ENCODE measurements at places on chromosomes 13 and 19.

DNA sequence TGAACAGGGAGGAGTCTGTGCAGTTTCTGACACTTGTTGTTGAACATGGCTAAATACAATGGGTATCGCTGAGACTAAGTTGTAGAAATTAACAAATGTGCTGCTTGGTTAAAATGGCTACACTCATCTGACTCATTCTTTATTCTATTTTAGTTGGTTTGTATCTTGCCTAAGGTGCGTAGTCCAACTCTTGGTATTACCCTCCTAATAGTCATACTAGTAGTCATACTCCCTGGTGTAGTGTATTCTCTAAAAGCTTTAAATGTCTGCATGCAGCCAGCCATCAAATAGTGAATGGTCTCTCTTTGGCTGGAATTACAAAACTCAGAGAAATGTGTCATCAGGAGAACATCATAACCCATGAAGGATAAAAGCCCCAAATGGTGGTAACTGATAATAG lies 16.1 kb downstream of the CEACAM6 start:
- DNase-seq = no peak

DNA sequence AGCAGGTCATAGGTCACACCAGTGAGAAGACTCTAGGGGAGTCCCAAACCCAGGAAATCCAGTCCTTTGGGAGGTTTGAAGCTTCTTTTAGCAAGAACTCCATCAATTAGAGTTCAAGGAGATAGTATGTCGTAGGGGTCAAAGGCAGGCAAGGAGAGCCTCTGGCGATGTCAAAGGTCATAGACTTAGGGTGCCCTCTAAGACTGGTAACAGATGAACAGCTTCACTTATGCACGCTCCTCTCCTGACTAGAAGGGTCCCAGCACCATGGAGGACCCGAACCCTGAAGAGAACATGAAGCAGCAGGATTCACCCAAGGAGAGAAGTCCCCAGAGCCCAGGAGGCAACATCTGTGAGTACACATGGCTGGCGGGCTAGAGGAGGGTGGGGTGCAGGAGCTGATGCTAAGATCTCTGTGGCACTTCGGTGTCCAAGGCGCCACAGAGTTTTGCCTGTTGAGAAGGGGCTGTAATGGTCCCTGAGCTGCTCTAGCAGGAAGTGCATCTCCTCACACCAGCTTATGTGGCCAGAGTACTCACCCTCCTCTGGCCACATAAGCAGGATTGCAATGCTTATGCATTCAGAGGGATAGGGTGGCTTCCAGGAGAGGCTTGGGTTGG lies 557 bp downstream of the ZNF576 start:
- DNase-seq = no peak

- no peak for DNase-seq
Observed at GRCh38 chr13:101945435-101945834, 456.4 kb downstream of the FGF14 start.

DNA sequence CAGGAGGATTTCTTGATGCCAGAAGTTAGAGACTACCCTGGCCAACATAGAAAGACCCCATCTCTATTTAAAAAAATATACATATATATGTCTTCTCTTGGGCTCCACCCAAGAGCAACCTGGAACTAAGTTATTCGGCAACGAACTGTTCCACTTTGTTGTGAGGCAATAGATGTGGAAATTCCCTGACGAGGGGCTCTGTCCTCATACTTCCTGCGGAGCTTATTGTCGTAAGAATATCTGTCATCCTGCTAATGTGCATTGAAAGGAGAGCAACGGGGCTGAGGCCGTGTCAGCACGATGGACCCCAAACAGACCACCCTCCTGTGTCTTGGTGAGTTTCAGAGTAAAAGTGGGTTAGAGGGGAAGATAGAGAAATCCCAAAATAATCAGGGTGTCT lies at the start of gene FCAR:
Gene FCAR (plus strand): TSS at position 246 of the 400 bp plus-strand sequence. CDS start 55 bp downstream, at position 301.
- DNase-seq = no peak

DNA sequence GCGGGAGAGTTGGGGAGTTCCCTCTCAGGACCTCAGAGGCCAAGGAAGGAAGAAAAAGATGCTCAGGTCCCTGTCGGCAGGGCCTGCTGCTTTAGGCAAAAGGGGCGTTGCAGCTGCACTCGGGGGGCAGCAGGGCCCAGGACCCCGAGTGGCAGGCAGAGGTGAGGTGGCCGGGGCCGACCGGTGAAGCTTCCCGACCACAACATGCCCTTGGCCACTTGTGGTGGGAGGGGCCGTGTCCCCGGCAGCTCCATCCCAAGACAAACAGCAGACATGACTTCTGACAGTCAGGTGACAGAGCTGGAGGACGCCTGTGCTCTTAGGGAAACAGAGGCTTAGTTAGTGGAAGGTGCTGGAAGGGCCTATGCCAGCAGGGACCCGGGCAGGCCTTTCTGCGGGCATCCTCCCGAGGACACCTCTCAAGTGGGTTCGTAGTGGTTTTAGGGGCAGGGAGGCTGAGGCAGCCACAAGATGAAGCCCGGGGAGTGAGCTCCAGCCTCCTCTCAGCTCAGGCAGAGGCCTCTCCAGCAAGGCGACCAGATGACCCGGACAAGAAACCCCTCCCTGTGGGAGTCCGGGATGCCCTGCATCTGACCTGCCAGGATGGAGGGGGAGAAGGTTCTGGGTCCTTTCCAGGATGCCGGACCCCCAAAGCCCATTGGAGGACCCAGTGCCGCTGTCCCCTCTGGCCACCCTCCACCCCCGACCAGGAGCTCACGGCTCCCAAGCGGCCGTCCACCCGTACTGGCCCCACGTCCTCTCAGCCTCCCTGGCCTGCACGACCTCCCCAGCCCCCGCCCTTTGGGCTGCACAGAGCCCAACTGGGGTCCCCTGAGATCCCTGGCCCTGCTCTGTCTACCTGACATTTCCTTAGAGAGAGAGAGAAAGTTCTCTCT lies 24.2 kb downstream of the BTBD2 start:
- no peak for DNase-seq

- DNase-seq = no peak
Observed at GRCh38 chr19:8821748-8822241, 10.3 kb downstream of the ZNF558 start.

GRCh38 chr19:36939153-36939552 lies 23.0 kb downstream of the ZNF568 start:
- DNase-seq = no peak

- no peak for DNase-seq
Observed at GRCh38 chr19:58569943-58570670, 3.0 kb downstream of the MZF1 start.

DNA sequence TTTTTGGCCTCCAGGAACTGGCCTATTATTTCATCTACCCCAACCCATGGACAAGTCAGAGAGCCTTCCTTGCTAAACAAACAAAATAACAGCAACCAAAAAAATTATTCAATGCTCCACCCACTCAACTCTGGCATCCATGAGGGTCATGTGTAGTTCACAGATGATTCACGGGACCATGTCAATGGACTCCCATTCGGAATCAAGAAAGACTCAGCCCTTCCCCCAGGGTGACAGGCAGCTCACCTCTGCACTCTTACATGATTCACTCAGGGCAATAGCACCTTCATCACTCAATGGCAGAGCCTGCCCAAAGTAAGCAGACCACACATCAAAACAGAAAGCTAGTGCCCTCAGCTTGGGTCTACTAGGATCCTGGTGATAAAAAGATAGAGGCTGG lies 14.3 kb upstream of the SCEL start:
- no peak for DNase-seq

All from SHP77 treated with DMSO at 0.1 percent for 48 hours (cell line).